OCI-M1 (cell line): ENCODE measurements at places on chromosomes 2 and 18.
A peak's percentile ranks its signal among the peaks of the same experiment; 100 is the strongest.

DNA sequence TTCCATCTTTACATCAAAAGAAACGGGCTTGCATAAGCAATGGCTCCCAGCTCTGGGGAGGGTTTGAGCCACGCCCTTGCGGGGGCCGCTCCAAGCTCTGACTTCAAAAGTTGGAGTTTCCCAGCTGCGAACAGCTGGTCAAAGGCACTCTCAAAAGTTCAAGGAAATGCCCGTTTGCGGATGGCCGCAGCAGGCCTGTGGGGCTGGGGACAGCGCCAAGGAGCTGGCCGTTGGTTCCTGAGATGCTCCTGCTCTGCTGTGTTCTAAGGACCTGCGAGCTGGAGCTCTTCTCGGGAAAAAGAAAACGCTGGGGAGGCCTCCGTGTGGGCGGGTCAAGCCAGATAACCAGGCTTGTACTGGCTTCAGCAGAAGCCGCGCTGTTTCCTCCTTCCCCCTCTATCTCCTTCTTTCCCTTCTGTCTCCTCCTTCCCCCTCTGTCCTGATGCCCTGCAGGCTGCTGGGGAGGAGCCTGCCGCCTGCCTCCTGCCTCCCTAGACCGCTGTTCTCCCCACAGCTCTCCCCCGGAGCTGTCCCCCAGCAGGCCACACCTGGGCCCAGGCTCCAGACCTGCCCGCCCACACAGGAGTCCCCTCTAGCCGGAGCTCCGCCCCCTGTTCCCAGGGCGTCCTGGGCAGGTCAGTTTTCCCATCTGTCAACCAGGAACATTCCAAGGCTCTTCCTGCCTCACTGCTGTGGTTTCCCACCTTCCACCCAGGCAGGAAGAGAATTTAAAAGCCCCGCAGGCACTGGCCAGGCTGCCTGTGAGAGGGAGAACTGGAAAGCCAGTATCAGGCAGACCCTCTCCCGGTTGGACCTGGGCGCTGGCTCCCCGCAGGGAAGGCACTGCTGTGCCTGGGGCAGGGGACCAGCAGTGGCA, 14.1 kb downstream of the KLF11 start:
- peak; percentile 89 for DNase-seq

DNA sequence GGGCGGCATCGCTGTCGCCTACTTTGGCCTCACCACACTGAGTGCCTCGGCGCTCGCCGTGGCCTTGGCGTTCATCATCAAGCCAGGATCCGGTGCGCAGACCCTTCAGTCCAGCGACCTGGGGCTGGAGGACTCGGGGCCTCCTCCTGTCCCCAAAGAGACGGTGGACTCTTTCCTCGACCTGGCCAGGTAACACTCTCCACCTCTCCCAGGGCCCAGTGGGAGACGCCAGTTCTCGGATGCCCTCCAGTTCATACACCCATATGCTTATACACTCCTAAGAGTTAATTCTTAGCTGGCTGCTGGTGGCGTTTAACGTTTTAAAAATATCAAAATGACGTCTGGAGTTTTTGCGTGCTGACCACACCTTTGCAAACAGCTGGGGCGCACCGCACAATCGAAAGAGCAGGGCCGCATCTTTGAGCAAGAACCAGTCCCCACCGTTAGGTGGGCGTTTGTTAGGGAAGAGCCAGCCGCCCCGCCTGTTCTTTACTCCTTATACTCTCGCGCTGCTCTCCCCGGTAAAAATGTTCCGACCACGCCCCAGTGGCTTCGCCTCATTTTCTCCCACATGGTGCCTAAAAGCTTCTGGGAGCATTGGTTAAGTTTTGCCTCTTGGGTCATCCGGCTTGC, 899 bp downstream of the SLC1A4 start:
- DNase-seq = no peak

DNA sequence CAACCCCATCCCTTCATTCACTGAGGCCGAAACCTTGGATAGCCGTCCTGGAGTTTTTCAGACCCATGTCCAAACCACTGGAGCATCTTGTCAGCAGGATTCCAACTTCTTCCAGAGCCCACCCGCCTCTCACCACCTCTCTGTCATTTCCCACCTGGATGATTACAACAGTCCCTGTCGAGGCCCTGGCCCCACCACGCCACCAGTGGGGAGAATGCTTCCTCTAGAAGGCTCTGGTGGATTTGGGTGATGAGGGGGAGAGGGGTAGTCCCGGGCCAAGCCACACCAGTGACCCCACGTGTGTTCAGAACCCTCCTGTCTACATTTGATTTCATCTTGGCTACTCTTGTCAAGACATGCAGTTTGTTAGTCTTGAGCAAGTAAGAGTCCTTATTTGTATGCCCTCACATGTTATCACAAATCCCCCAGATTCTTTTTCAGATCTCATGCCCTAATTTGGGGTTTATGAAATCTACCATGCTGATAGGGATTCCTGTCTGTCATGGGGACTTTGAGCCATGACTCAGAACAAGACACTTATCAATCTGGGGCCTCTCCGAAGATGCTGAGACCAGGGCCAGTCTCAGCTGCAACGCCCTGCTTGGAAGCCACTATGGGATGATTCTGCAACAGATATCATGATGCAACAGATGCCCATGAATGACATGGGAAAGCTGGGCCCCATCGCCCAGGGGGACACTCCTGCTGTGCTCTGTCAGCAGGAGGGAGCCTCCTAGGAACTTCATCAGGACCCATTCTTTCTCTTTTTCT, 186.1 kb downstream of the ZFP36L2 start:
- peak; percentile 36 for DNase-seq

DNA sequence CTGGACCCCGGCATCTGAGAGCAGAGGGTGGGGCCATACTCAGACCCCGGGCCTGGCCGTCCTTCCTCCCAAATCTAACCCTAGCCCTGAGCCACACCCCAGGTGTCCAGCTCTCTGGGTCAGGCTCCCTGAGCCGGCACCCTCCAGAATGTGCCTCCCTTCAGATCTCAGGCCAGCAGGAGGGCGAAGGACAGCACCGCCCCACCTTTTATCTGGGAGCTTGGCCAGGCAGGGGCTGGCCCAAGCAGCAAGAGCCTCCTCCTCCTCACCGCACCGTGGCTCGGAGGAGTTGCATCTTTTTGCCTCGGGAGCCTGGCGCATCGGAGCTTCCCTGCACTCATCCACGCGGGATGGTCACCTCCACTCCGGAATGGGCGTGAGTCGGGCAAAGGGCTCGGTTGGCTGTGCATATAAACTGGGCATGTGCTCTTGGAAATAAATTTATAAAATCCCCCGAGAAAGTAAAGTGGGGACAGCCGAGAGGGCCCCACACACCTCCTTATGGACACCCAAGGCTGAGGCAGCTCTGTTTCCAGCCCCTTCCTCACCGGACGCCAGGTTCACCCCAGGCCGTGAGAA, 69.1 kb upstream of the CTDP1 start:
- DNase-seq = no peak
